Amygdala (tissue), 56 donors: ENCODE measurements at places on chromosomes 5 and 9.

DNA sequence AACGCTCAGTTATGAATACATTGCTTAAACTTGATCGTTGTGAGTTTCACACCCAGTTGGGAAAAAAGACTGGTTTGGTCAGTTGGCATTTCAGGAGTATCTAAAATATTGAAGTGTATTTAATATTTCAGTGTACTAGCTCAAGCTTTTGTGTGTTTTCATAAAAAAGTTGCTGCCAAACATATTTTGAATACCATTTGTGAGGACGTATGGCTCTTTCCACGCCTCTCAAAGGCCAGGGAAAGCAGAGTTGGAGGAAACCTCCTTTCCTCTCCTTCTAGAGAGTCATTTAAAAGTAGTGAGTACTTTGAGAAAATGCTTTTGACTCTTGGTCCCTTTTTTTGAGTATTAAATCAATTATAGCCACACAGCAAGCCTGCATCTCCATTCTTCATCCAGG lies 43.2 kb upstream of the ANKRD33B start:
- DNase-seq, result no peak

DNA sequence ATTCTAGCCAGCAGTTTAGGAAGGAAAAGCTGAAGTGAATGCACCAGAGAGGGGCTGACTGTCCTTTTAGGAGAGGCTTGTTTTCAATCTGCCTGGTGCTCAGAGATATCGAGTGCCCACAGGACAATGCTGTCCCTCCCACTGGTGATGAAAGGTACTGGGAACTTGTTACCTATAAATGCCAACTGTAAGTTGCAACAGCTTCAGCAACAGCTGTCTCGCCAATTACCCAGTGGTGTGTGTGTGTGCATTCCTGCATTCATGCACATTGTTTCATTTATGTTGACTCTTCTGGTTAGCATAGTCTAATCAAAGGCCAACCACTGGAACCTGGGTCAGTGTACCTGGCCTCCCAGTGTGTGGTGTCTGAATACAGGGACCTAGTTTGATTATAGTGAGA lies 161.1 kb downstream of the CSNK1G3 start:
- DNase-seq, result no peak

DNA sequence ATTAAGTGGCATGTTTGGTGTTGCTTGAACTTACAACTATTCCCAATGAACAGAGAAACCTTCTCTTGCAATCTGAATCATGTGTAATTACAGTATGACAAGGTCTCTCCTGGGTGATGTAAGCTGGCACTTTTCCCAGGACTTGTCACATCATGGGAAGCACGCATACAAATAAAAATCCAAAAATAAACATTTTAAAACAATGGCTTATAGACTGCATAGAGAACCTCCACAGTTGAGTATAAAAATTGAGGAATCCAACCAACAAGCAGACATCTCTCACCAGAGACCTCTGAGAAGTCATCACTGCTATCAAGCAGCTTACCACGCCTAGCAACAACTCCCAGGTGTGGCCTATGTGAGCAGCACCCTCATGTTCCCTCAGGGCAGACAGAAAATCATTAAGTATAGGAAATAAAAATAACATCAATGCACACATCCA lies 3.9 kb downstream of the MLLT3 start:
- no peak for DNase-seq

GRCh38 chr5:179122411-179123108 lies 62.4 kb downstream of the ZNF354C start:
- DNase-seq, result no peak

DNA sequence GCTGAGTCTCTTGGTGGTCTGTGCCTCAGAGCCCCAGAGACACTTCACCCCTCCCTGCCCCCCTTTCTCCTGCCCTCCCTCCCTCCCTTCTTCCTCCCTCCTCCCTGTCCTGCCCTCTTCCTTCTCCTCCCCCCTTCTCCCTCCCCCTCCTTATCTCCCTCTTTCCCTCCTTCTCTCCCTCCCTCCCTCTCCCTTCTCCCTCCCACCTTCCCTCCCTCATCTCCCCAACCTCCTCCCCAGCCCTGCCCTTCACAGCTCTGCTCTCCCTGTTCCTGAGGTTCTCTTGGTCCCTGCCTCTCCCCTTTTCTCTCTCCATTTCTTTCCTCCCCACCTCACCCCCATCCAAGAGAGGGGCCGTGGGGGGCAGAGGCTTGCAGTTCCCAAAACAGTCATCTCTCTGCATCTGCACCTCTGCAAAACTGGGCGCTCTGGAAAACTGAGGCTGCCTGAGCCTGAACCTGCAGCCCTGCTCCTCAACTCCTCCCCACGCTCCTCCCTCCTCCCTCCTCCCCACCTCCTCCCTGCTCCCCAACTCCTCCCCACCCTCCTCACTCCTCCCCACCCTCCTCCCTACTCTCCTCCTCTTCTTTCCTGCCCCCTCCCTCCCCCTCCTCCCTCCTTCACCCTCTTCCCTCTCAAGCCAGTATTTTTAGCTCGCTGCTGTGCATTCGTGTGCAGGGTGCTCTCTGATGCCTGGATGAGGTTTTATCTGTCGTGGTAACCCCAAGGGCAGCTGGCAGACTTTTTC lies 219.1 kb downstream of the C9orf50 start:
- no peak for DNase-seq

- no peak for DNase-seq
Measured at GRCh38 chr5:5932824-5933223, 445.5 kb downstream of the MED10 start.

DNA sequence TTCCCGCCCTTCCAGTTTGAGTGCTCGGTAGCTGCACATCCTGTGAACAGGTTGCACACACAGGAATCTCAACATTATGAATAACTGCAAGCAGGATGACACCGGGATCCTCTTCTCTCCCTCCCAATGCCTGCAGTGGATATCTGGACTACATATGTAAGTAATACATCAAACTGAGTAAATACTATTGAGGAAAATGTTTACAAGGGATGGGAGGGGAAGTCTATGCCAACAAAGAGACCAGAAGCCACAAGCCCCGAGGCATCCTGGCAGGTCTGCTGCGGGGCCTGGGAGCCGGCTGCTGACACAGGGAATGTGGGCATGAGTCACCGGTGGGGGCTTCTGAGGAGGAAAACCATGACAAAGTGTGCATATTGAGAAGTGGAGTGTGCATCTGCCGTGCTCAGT lies 8.6 kb upstream of the ANKRD33B start:
- no peak for DNase-seq

DNA sequence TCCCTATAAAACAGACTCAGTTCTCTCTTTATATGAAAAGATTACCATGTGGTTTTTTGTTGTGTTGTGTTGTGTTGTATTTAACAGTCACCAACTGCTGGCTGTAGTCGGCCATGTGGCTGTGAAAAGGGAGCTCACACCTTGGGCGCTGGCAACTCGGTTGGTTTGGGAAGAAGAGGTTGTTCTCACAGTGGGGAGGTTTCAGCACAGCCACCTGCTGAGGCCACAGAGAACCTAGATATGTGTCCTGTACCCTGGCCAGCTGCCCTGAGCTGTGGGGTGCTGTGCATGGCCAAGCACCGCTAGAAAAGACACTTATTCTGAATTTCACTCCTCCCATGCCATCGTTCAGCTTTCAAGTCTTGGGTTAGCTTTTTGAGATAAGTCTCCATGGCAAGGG lies 58.8 kb downstream of the SYK start:
- DNase-seq, result no peak

DNA sequence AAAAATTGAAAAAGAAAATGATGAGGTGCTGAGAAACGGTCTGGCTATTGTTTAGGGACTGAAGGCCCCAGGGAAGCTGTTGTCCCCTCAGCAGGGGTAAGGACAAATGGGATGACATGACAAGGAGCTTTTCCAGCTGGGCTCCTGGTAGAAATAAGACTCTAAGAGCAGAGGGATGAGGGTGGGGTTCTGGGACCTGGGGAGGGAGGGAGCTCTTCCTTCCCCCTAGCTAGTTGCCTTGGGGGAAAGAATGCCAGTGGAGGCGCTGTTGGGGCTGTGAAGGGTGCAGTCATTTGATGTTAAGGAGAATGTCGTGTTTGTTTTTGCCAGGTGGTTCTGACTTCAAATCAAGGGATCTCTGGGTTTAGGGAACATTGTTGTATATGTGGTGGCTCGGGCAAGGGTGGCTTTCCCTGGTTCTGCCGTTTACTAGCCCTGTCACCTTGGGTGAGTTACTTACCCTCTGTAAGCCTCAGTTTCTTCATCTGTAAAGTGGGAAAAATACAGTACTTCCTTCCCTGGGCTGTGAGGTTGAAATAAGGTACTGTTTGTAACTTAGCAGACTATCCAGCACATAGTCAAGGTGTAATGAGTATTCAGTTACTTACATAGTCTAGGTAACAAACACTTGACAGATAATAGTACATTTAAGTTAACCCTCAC lies 47.8 kb downstream of the WWC1 start:
- no peak for DNase-seq

DNA sequence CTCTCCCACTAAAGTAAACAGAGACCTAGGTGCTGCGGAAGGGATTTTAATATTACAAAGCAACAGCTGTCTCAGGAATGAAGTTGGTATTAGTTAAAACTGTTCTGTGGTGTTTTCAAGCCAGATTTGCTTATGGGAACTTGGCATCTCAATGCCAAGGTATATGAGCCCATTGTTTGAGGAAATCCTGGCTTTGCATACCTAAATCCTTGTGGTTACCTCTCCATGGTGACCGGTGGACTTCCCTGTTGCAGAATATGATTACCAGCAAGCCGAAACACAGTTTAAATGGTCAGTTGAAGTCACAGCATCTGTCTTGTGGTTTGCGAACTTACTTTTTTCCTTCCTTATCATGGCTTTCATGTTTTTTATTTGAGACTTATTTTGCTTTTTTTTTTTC lies 62.3 kb upstream of the TXNDC8 start:
- DNase-seq, result no peak

- DNase-seq, result no peak
Measured at GRCh38 chr9:4686112-4686511, 6.7 kb downstream of the CDC37L1 start.
